ENCODE measurements at places on chromosomes 2 and 18.

GRCh38 chr18:35083174-35083712, 42.0 kb downstream of the MAPRE2 start:
- no peak for DNase-seq

- DNase-seq = no peak
Observed at GRCh38 chr2:14909795-14910194, 277.3 kb downstream of the LRATD1 start.

GRCh38 chr2:166434491-166434890, 58.7 kb upstream of the SCN9A start:
- DNase-seq = no peak

- DNase-seq = no peak
Observed at GRCh38 chr18:36402765-36403396, 105.4 kb downstream of the FHOD3 start.

GRCh38 chr2:102334486-102334885, 21.1 kb upstream of the IL18R1 start:
- DNase-seq = no peak

- no peak for DNase-seq
Observed at GRCh38 chr2:240972201-240972600, 26.2 kb upstream of the SNED1 start.

DNA sequence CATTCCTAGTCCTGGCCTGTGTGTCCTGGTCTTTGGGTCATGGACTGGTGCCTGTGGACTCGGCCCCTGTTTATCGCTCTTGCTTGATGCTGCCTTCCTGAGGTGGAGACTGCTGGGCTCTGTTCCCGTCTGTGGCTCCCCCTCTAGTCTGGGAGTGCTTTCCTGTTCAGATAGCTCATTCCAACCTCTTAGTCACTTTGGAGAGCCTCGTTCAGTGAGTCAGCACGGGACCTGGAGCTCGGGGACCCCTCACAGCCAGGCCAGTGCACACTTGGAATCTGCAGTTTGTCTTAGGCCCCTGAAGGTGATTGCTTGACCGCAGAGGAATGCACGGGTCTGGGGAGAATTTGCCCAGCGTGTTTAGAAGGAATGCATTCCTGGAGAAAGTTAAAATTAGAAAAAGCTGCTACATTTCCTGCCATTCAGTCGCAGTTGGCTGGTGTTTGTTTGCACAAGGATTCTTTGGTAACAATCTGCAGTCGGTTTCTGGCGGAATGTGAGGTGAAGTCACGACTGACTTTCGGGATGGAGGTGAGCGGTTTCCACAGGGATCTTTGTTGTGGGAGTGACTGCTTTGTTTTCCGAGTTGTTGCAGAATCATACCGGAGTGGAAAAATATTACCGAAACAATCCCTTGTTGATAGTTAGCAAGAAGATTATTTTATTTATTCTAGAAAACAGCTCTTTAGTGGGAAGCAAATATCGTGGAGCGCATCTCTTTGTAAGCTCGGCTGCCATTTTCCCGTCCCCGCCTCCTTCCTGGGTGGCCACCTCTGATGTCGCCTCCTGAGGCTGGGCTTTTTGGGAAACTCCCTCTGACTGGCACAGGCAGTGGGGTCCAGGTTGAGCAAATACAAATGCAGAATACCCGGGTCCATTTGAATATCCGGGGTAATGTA, 29.6 kb downstream of the SH3BP4 start:
- no peak for DNase-seq

DNA sequence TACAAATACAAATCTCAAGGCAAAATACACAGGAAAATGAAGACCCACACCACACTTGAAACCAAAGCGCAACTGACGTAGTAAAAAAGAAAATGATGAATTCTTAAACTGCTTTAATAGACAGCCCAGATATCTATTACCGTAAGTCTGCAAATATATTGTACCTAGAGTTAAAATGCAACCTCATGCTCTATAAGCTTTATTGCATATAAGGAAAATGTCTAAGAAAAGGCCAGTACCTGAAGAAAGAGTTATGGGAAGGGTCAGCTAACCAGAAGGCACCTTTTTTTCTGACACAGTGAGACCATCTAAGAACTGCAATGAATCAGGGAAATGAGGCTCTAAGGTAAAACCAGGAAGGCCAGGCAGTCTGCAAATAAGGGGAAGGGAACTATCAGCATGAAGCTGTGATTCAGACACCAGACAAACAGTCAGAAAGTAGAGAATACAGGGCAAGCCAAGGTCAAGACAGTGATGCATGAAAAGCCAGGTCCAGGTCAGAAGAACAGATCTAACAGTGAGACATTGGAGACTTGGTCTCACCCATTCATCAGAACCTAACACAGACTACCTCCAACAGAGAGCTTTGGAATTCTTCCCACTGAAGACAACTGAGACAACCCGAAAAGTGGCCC, 46.9 kb downstream of the PDE11A start:
- DNase-seq = no peak

Data from activated gamma-delta T cell treated with Interleukin-2 at 50 U/mL for 16 hours (primary cell).